ENCODE measurements at places on chromosomes 6 and 20. TPM values are rescaled to one million over a fixed set of nuclear protein-coding genes. Genes with fewer than 3 reads are reported as not detected.

GRCh38 chr6:36947570-36948351 is 6.8 kb upstream of the PI16 start:
- DNase-seq, result no peak

DNA sequence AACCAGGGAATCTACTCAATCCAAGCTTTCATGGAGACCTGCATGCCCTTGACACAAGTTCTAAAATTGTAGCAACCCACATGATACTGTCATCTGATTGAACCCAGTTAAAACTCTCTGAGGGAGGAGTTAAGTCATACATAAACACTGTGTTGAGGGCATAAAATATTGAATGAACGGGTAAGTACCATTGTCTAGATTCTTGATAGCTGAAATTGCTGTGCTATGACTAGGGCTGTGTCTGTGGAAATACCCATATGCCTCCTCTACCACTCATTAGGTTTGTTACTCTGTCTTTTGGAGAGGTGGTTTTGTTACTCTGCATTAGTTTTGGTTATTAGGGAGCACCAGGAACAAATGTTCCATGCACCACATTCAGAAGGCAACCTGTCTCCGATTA is 7.6 kb downstream of the ENPP4 start:
- no peak for DNase-seq

DNA sequence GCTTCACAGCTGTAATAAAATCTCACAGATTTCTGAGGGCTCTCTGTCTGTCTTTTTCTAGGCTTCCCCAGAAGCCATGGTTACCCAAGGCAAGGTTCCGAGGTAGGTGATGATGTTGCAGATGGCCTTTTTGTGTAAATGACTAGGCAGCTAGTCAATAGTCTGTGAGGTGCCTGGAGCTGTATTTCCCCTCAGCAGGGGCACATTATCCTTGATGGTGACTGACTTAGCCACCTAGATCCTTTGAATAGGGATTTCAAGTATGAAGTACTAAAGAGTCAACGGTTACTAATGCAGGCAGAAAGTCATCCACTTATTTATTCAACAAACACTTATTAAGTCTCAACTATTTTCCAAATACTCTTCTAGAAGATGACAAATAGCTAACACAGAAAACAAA is 49.3 kb upstream of the L3MBTL3 start:
- no peak for DNase-seq

THBS2 gene
- 3.3 TPM for total RNA-seq

- no peak for DNase-seq
These were observed 32.1 kb downstream of the SLCO4A1 start for GRCh38 chr20:62674370-62674769.

- DNase-seq, result no peak
These were observed 5.0 kb downstream of the DST start for GRCh38 chr6:56637640-56638039.

GRCh38 chr6:79838851-79839250 is 108.5 kb downstream of the ELOVL4 start:
- no peak for DNase-seq

- DNase-seq, result no peak
These were observed 379.2 kb downstream of the BMP2 start for GRCh38 chr20:7146552-7147219.

GRCh38 chr20:53621482-53622246 is 28.0 kb upstream of the ZNF217 start:
- DNase-seq, result peak; percentile 33

GRCh38 chr6:133447924-133448323 is 206.8 kb downstream of the EYA4 start:
- no peak for DNase-seq

BMP7 gene
- not detected for total RNA-seq

- no peak for DNase-seq
These were observed 301.4 kb upstream of the IRAK1BP1 start for GRCh38 chr6:78565997-78566396.

CPXM1 gene
- total RNA-seq, result 0.27 TPM

DNA sequence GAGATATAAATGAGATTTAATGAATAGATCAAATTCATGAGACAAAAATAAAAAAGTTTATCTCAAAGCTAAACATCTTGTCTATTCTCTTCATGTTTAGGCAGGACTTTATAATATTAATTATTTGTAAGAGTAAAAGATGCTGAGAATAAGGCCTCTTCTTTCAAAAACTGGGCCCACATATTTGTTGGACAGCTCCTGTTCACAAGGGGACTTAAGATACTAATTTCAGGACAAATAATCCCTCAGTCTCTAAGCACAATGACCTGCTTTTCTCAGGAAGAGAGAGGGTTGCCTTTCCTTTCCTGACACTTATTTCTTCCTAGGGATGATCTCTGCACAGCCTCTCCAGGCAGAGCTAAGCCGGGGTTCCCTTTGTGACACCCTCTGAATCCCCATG is 43.3 kb downstream of the NOX3 start:
- no peak for DNase-seq

- DNase-seq, result no peak
These were observed 4.8 kb downstream of the SOX18 start for GRCh38 chr20:64044484-64045247.

DNA sequence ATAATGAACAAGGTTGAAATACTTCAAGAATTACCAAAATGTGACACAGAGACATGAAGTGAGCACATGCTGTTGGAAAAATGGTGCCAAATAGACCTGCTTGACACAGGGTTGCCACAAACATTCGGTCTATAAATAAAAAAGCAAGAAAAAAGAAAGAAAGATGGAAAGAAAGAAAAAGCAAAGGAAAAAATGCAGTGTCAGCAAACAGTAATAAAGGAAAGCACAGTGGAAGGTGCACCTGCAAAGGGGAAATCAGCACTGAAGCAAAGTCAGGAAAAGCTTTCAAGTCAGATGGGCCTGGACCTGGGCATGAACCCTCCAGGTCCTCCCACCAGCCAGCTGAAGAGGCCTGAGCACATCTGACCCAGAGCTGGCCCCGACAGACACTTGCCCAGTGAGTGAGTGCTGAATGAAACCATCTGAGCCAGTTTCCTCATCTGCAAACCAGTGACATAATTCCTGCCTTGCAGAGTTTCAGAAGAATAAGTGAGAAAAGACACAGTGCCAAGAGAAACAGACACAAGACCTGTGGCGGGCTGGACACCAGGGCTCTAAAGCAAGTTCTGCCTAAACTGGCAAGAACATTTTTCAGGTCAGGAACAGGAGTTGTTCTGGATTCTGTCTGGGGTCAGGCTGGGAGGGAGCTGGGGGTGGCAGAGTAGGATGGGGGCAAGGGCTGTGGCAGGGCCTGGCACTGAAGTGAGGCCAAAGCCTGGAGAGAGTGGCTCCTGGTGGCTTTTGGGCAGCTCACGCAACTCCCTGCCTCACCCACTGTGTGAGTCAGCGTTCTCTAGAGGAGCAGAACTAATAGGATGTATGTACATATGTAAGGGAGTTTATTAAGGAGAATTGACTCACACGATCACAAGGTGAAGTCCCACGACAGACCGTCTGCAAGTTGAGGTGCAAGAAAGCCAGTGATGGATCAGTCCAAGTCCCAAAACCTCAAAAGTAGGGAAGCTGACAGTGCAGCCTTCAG is 23.9 kb upstream of the MICB start:
- DNase-seq, result no peak

DNA sequence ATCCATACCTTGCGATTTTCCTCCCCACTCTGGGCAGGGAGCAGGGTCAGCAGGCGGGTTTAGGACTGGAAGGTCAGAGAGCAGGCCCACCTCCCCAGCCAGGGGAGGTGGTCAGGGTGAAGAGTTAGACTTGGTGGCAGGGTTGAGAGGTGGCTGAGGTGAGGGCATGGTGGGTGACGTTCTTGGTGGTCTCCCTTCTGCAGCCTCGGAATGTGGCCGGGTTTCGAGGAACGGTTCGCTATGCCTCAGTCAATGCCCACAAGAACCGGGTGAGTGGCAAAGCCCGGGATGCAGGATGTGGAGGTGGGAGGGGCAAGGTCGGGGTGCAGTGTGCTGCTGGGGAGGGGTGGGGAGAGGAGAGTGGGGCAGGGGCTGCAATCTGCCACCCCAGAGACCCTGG is 11.6 kb downstream of the TTBK1 start:
- DNase-seq, result peak; percentile 31

EGFL8 gene
- 2.5 TPM for total RNA-seq

GRCh38 chr6:21666853-21667681 is 73.5 kb downstream of the SOX4 start:
- peak; percentile 43 for DNase-seq

DNA sequence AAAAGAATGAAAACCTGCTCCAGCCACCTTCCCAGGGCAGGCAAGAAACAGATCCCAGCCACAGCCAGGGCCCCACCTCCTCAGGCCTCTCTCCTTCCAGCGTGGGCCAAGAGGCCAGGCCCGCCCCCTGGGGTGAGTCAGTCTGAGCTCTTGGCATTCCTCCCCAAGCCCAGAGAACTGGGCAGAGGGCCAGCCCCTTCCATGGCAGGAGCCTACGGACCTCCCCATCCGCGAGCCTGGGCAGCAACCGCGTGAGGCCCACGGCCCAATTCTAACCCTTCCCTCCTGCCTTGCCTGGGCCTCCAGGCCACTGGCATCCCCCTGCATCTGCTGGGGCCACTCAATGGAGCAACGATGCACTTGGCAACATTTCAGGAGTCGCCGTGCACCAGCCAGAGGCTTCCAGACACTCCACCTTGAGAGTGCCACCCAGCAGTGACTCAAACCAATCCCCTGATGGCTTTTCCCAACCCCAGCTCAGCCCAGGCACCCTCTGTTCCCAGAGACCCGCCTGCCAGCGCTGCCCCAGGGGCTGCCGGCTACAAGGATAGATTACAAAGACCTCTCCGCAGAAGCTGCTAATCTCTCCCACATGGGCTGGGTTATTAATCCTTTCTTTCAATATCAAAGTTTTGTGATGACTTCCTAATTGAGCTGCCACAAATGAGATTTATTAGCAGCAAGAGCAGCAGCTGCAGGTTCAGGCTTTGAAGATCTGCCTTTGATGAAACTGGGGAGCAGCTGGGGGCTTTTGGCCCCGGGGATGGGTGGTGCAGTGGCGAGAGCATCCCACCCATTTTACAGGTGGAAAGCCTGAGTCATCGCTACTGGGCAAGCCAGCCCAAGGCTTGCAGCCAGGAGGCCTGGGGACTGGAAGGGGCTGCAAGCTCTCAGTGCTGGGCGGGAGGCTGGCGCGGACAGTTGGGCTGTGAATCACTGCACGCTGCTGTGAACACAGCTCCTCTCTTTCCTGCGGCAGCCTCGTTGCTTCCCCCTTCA is 85.7 kb downstream of the NFATC2 start:
- peak; percentile 96 for DNase-seq

- DNase-seq, result no peak
These were observed 54.7 kb downstream of the MRPL14 start for GRCh38 chr6:44072452-44072958.

GRCh38 chr6:146864885-146865284 is 266.1 kb downstream of the ADGB start:
- no peak for DNase-seq

- DNase-seq, result peak; percentile 88
These were observed 147.2 kb downstream of the VEGFA start for GRCh38 chr6:43916924-43917877.

- DNase-seq, result no peak
These were observed 22.9 kb downstream of the QKI start for GRCh38 chr6:163437466-163437865.

DNA sequence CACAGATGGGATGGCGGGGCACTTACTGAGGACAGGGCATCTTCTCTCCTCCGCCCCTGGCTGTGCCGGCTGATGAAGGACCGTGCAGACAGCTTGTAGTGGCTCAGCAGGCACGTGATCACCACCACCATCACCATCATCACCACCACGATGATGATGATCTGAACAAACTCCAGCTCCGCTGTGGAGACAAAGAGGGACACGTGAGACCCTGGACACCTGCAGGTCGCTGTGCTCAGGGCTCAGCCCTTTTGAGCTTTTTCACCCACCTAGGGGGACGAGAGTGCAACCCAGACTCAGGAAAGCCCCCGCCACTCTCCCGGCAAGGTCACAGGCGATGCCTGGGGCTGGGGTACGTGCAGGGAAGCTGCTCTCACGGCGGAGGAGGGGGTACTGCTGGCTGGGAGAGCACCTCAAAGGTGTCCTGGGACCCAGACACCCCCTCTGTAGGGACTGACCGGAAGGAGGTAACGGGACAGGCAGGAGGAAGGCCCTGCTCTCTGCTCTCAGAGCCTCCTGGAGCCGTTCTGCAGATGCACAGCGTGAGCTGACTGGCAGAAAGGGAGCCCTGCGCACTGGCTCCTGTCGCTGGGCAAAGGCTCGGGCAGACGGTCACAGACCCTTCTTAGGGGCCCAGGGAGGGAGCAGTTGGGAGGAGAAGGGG is 39.4 kb upstream of the ZBP1 start:
- DNase-seq, result peak; percentile 50

- no peak for DNase-seq
These were observed 6.0 kb upstream of the RIPPLY2 start for GRCh38 chr6:83847179-83847578.

GRCh38 chr6:44333273-44333919 is 9.1 kb upstream of the SPATS1 start:
- DNase-seq, result no peak

DNA sequence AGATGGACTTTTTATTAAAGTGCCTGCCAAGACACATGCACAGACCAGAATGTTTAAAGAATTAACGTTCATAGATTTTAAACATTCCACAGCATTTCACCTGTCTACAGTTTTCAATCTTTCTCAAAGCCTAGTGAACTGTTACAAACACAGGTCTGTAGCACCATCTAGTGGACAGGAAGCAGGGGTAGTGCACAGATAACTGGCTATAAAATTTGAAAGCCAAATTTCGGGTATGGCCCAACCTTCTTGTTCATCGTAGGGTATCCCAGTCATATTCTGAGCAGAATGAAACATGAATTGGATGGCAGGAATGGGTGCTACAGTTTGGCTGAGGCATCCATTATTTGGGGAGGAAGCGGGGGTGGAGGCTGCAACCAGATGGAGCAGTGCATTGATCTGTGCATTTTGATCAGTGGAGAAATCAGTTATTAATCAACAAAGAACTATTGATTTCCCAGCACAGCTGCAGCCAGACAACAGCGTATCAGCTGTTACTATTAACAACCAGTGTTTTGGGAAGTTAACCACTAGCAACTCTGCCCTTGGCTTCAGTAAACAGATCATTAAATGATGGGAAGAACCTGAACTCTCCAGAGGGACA is 56.1 kb upstream of the B3GAT2 start:
- DNase-seq, result no peak

FAM83D gene
- total RNA-seq, result not detected

DNA sequence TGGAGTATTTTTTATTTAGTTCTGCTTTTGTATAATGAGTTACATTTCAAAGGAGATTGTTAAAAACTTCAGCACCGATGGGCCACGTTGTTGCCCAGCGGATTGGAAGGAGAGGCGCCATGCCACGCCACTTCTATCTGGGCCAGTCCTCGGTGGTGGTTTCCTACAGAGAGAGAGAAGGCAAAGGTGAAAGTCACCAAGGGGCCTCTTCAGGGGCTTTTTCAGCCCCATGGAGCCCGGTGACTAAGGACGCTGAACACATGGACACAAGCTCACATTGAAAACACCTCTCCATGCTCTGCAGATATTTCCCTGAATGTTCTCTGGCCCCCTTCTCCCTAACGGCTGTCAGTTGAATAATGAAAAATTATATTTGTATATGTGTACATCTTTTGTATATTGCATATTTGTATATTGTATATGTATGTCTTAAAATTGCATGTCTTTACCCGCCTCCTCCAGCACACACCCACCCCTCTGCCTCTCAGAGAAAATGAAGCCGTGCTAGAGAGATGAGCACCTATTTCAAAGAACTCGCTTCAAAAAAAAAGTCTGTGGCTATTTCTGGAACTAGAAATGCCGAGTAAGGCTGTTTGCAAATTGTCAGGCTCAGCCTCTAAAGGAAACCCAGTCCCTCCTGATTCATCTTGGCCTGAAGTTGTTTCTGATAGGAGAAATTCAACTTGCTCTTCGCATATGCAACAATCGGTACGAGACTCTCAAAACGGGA is 91.9 kb upstream of the CDH4 start:
- DNase-seq, result no peak

Data from psoas muscle (tissue), 8 donors.